ENCODE measurements at places on chromosomes 1 and 21.

- DNase-seq = no peak
Measured at GRCh38 chr21:21019681-21020080, 21.5 kb downstream of the NCAM2 start.

DNA sequence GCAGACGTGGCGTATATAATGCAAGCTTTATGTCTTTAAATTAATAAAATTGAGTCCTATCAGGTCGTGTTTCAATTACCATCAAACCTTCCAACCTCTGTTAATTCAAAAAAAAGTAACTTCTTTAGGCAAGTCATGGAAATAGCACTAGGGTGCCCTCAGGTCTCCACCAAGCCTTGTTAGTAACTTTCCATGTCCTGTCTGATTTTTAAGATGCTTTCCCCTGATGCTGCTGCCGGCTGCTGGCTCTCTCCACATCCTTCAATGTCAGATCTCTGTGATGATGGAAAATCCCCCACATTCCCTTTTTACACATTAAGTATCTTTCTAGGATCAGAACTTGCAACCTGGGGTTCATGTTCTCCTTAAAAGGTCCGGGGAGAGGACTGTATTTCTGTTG, 3.0 kb downstream of the ERG start:
- DNase-seq = no peak

GRCh38 chr1:46646331-46646730, 21.8 kb downstream of the ATPAF1 start:
- DNase-seq = no peak

GRCh38 chr1:3616861-3617260, 5.6 kb upstream of the MEGF6 start:
- no peak for DNase-seq

- DNase-seq = no peak
Measured at GRCh38 chr1:90708236-90708786, 8.8 kb downstream of the BARHL2 start.

GRCh38 chr1:245876586-245876985, 630.5 kb downstream of the SMYD3 start:
- no peak for DNase-seq

DNA sequence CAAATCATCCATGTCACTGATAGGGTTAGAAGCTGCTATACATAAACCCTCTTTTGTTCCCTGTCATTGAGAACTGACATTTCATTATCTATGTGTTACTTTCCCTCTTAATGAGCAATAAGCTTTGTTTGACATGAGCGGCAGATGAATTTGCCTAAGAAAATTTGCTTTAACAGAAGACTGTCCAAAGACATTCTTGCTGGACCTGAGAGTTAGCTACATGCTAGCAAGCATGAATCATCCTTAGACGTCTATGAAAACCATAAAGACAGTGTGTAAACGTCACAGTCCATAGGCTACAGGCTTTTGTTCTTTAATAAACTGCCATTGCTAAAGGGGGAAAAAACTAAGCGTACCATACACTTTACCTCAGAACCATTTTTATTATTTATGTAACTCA, 73.1 kb downstream of the TNFSF4 start:
- no peak for DNase-seq

DNA sequence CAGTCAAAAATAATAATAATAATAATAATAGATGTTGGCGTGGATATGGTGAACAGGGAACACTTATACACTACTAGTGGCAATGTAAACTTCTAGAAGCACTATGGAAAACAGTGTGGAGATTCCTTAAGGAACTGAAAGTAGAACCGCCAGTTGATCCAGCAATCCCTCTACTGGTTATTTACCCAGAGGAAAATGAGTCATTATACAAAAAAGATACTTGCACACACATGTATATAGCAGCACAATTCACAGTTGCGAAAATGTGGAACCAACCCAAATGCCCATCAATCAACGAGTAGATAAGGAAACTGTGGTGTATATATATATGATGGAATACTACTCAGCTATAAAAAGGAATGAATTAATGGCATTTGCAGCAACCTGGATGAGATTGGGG, 176.0 kb downstream of the PLPP3 start:
- no peak for DNase-seq

DNA sequence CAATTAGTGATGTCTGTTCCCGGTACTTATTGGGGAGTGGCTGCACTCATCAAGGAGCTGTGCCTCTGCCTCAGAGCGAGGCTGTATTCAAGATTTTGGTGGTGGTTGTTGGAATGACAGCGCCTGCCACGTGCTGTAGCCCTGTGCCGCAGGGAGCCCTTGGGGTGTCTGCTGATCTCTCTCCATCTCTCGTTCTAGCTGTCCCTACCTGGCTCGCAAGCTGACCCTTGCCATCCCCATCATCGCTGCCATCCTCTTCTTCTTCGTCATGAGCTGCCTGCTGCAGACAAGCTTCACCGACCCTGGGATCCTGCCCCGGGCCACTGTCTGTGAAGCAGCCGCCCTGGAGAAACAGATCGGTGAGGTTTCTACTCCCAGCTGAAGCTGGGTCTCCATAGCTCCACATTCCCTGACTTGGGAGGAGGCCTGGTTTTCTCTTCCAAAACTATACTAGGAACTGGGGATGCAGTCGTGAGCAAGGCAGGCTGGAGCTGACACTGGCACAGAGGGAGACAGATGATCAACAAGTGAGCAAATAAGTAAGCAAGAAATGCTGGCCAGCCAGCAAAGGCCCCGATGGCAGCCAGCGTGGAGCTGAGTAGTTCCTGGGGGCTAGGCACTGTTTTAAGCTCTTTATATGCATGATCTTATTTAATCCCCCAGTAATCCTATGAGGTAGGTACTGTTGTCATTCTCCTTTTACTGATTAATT, 5.9 kb downstream of the ZDHHC18 start:
- no peak for DNase-seq

DNA sequence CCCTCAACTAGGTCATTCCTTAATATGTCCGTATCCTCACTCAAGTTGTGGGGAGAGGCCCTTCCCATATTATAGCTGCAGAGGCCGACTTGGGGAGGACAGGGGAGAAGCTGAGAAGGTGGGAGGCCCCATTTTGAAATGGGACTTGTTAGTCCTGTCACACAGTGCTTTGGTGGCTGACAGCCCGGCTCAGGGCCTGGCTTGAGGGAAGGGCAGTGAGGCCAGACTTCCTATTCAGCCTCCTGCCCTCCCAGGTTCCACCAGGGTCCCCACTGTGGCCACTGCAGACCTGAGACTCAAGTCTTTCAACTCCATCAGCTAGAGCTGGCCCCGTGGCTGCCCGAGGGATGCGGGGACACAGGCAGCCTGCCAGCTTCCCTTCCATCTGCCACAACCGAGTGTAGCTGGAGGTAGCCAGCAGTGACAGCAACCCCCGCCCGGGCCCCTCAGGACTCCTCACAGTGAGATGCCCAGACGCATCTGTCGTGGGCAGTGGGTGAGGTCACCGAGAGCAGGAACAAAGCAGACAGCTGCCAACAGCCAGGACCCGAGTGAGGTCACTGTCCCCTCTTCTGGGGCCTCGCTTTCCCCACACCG, 36.9 kb downstream of the SIM2 start:
- no peak for DNase-seq

DNA sequence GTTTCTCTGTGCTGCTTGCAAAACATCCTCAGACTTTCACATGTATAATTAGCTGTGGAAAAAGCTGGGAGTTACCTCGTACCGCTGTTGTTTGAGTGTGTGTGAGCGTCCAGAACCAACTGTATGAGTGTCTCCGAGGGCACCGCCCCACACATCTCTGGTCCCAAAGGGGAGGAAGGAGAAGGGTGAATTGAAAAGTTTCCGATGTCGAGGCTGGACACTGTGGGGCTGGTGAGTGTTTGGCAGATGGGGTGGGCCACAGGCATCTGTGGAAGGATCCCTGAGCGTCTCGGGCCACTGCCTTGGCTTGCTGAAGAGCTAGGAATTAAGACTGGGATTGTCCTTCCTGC, 1.2 kb downstream of the ATP2B4 start:
- no peak for DNase-seq

- DNase-seq = no peak
Measured at GRCh38 chr1:42817440-42817767, 207 bp upstream of the SVBP start.

- no peak for DNase-seq
Measured at GRCh38 chr1:238254935-238255334, 364.2 kb upstream of the ZP4 start.

GRCh38 chr1:235286667-235287066, 41.3 kb downstream of the ARID4B start:
- DNase-seq = no peak

- no peak for DNase-seq
Measured at GRCh38 chr1:28129150-28129549, 40.7 kb upstream of the EYA3 start.

DNA sequence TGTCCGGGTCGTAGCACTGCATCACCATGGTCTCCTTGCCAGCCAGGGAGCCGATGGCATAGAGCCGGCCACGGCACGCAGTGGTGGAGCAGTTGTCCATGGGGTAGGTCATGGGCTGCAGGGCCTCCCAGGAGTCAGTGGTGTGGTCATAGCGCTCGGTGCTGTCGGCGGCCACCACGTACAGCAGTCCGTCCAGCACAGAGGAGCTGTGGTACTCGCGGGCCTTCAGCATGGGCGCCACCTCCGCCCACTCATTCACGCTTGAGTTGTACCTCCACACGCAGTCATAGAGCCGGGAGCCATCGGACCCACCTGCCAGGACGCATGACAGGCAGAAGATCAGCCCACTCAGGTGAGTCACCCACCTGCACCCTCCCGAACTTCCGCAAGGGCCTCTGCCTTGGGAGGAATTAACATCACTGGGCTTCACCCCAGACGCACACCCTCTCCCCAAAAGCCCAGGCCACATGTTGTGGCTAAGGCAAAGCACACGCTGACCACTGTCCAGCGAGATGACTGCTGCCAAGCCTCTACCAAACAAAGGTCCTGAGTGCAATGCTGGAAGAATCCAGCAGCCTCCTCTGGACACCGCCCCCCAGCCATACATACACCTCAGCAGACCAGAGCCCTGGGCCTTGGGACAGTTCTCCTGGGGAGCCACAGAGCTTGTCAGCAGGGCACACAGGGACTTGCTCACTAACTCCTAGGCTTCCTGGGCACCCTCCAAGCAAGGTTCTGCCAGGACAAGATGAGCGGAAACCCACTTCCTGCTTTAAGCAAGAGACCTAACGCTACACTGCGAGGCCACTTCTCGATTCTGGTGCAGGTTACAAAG, 3.3 kb downstream of the KLHL21 start:
- no peak for DNase-seq

DNA sequence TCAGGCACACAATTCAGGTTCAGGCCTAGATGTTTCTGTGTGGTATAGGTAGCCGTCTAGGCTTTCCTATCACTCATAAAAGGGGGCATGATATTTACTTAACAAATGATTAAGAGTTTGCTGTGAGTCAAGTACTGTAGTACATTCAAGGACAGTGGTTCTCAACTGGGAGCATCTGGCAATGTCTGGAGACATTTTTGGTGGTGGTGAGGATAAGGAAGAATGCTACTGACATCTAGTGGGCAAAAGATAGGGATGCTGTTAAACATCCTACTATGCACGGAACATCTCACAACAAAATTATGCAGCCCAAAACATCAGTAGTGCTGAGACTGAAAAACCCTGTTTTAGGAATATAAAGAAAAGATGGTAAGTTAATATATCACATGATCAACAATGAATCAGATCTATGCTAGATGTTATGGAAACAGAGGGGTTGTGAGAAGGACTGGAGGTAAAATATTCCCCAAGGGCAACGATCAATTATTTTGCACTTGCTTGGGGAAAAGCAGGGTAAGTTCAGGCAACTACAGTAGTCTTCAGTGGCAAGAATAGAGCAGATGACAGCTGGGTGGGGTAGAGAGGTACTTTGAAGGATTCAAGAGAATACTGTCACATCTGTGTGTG, 4.9 kb downstream of the DNTTIP2 start:
- no peak for DNase-seq

- DNase-seq = no peak
Measured at GRCh38 chr1:221574529-221574928, 167.4 kb downstream of the DUSP10 start.

GRCh38 chr1:18923756-18924211, 21.4 kb upstream of the ALDH4A1 start:
- no peak for DNase-seq

DNA sequence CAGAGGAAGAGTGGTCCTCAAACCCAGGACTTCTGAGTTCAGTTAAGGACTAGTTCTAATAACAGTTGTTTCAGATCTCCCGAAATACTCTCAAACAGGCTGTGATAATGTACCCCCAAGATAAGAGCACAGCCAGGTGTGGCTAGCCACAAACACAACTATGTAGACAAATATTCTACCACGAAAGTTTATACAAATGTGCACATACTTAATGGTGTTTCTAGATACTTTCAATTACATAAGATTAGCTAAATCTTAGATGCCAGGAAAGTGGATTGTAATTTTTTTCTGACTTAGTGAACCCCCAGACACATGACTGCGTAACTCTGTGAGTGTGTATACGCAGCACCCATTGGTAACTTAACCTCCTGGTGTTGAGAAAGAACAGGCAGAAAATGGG, 270.0 kb downstream of the USP25 start:
- no peak for DNase-seq

DNA sequence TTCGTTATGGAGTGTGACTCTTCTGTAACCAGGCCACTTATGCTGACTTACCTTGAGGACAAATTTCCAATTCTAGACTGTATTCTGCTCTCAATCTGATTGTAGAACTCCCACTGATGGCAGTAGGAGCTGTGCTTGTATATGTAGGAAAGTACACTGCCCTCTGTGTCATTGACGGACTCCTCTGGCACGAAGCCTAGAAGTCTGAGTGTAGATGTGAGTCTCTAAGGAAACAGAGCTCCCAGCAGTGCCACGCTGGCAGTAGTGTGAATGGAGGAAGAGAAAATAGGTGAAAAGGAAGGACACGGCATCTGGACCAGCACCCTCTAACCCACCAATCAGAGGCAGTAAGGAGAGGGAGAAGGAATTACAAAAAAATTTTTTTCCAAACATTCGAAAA, 130.4 kb upstream of the ADGRL2 start:
- DNase-seq = no peak

GRCh38 chr1:37999430-38000232, 5.7 kb downstream of the FHL3 start:
- DNase-seq = no peak

- no peak for DNase-seq
Measured at GRCh38 chr1:114368560-114369255, 142.3 kb downstream of the TRIM33 start.

DNA sequence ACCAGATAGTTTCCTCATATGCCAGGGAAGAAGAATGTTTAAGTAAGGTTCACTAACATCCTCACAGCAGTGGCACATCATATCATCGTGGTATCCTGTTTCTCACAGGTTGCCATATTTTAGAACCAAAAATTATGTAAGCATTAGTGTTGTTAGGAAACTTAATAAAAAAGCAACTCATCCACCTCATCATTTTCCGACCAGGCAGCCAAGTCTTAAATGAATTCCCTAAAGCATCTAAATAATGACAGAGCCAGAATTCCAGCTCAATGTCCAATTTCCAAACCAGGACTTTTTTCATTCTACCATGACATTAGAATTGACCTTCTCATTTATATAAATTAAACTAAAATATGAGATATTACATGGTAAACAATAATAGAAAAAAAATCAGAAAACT, 272.7 kb downstream of the NTNG1 start:
- DNase-seq = no peak

Data from NCI-H1048 (cell line).